ENCODE measurements at places on chromosomes 2 and 18.

DNA sequence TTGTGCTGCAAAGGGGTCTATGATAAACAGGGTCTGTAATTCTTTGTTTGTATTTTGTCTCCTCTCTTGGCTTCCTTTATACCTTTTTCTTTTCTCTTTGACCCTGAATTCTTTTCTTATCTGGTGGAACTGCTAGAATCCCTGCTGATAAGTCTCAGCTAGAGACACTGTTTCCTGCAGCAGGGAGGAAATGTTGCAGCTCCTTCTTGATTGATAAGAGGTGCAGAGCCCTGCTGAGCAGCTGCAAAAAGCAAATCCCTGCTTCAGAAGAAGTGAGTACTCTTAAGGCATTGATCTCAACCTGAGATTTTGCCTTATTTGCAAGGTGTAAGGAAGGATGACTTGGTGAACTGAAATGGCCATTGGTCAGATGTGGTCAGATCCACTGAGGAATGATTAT is 167.8 kb downstream of the NUP35 start:
- no peak for DNase-seq

- DNase-seq, result no peak
These were observed 39.2 kb upstream of the PNPT1 start for GRCh38 chr2:55732854-55733253.

GRCh38 chr2:109080757-109081156 is 48.2 kb upstream of the SH3RF3 start:
- DNase-seq, result no peak

- no peak for DNase-seq
These were observed 21.5 kb upstream of the MFSD2B start for GRCh38 chr2:23988371-23988770.
